ENCODE measurements at places on chromosomes 7 and 10.

DNA sequence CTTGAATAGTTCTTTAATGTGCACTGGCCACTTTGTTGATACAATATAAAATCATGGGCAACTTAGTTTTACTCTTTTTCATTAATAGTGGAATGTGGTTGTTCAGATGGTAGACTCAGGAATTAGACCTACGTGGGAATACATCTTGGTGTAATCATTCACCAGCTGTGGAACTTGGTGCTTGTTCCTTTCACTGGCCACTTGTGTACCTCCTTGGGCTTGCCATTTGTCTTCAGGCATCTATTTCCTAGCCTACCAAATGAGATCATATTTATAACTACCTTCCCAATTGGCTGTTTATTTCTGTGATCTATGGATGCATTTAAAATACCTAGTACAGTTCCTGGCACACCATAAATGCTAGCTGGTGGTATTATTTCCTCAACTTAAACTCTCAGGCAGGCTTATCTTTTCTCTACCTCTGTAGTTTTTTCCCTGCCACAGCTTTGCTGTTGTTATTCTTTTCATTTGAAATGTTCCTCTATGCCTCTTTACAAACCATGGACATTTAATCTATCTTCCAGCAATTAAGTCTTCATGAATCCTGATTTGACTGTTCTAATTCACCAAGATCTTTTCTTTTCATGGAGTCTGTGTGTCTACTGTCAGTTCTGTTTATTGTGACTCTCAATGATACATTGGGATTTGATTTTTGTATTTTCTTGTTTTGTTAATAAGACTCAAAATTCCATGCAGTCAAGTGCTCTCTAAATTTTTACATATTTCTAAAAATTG lies 113.0 kb downstream of the ADAM22 start:
- DNase-seq = no peak

- no peak for DNase-seq
Observed at GRCh38 chr7:70325509-70326101, 727.3 kb downstream of the AUTS2 start.

DNA sequence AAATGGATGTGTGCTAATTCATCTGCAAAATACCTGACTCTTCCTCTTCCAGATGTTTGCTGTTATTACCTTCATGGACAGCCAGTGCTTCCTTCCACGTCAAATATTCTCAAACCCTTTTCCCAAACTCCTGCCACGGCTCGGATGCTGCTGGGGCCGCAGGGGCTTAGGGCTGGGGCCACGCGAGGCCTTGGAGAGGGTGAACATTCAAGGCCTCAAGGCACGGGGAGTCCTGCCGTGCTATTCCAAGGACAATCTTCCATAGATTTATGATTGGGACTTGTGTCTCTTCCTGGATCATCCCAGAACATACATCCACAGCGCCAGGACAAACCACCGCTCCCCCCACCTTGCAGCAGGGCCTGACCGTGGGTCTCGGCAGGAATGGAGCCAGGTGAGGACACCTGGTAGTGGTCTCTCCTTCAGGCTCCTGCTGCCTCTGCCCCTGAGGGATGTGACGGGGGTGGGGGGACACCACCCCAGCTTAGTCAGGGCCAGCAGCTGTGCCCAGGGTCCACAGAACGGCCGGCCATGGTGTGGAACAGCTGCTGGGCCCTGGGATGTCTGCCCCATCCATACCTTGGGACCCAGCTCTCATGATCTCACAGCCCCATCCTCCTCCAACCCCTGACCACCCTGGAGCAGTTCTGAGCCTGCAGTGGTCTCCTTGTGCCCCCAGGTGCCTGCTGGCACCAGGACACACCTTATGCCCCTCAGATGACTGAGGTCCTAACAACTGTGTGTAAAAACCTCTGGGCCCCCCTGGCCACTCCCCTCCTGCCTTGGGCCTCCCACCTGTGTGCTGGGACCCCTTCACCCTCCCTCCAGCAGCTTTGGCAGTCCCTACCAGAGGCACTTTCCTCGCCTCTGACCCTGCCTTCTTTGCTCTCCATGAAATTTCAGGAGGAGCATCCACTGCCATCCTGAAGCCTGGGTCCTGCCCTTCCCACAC lies 16.7 kb downstream of the VIPR2 start:
- DNase-seq = no peak

DNA sequence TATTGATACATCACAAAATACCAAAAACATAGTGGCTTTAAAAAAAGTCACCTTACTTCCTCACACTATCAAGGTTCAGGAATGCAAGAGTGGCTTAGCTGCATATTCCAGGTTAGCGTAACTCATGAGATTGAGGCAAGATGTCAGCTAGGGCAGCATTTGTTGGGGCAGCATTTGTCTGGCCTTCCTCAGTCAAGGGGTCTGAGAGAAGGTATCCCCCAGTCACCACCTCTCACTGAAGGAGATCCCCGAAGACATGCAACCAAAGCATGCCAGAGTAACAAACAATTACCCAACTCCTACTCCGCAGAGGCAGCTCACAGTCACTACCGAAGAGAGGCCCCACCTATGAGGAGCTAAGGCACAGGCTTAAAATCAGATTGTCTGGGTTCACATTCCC lies 48.4 kb downstream of the C10orf71 start:
- no peak for DNase-seq
